ENCODE measurements at places on chromosomes 5 and 9.

GRCh38 chr5:141485321-141486055 lies 658 bp downstream of the PCDHGC4 start:
- DNase-seq = no peak

- DNase-seq = no peak
These were observed 155.1 kb downstream of the MAT2B start for GRCh38 chr5:163660486-163660885.

DNA sequence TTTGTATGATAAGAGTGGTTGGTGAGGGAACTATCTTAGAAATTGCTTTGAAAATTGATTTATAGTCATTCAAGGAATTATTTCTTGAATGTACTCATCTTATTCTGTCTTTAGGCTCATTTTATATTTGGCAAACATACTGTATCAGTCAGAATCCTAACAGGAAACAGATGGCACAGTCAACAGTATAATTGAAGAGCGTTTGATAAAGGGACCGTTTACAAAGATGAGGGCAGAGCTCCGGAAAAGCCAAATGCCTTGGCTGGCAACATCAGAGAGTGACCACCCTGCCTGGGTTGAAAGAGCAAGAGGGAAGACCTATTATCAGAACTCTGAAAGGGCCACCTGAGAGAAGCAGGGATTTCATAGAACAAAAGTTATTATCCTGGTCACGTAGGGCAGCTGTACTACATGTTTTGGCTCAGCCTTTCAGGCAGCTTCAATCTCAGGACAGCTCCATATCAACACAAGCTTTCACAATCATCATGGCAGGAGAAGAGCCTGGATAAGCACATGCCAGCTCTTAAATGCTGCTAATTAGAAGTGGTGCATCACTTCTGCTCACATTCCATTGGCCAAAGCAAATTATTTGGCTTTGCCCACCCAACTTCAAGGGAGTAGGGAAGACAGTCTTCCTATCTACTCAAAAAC lies 47.2 kb upstream of the ARL15 start:
- DNase-seq = no peak

- no peak for DNase-seq
These were observed 27.2 kb downstream of the C9orf152 start for GRCh38 chr9:110180511-110181434.

DNA sequence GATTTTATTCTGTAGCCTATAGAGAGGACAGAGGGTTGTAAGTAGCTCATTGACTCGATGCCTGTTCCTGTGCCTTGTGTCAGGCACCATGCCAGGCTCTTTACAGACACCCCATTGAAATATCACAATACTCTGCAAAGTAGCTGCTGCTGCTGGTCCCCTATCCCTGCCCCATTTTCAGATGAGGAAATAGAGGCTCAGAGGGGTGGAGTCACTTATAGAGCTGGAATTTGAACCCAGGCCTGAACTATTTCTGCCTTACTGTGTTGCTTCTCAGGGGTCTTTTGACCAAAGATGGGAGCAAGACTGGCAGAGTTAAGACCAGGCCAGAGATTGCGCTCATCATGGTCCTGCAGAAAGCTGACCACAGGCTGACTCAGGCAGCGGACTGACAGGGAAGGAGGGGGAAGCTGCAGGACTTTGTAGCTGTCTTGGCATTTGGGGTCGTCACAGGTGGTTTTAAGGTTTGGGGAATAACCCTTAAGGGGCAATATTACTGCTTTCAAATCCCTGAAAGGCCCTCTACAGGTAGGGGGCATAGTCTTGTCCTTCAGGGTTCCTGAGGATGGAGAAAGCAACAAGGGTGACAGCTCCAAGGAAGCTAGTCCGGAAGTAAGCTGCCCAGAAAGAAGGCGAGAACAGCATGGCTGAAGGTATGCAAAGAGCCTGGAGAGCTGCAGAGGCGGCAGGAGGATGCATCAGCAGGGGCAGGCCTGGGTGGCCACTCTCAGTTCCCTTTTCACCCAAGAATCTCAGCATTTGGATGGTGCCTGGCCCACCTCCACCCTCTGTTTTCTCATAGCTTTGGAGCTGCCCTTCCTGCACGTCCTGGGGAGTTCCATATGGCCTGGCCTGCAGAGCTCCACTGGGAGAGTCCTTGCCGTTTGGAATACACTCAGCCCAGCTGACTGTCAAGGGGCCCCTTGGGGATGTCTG lies 18.3 kb upstream of the NDST1 start:
- no peak for DNase-seq

- DNase-seq = no peak
These were observed 1.9 kb upstream of the GPBP1 start for GRCh38 chr5:57171816-57172465.

- DNase-seq = no peak
These were observed 50.5 kb upstream of the RNU6ATAC start for GRCh38 chr9:134214766-134215419.

GRCh38 chr5:133777951-133778350 lies 165.6 kb upstream of the FSTL4 start:
- DNase-seq = no peak

GRCh38 chr9:6959270-6960000 lies 201.7 kb downstream of the KDM4C start:
- DNase-seq = no peak

GRCh38 chr5:60677850-60678664 lies 21.9 kb downstream of the DEPDC1B start:
- DNase-seq = no peak

- DNase-seq = no peak
These were observed 266.0 kb upstream of the TRIM32 start for GRCh38 chr9:116420993-116421538.

DNA sequence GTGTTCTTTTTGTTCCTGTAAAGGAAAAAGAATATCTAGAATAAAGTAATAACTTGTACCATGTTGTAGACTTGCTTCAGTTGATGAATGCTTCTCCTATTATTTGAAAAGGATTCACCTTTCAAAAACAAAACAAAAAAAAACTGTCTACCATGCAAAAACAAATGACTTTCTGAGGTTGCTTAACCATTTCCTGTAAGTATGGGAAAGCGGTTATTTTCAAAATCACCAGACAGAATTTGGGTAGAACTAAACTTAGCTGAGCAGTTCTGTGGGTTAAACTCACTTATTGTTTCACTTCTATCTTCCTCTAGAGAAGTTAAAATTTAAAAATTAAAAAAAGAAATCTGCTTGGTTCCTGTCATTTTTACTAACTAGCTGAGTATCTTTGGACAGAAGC lies 25.2 kb downstream of the LNPEP start:
- no peak for DNase-seq

DNA sequence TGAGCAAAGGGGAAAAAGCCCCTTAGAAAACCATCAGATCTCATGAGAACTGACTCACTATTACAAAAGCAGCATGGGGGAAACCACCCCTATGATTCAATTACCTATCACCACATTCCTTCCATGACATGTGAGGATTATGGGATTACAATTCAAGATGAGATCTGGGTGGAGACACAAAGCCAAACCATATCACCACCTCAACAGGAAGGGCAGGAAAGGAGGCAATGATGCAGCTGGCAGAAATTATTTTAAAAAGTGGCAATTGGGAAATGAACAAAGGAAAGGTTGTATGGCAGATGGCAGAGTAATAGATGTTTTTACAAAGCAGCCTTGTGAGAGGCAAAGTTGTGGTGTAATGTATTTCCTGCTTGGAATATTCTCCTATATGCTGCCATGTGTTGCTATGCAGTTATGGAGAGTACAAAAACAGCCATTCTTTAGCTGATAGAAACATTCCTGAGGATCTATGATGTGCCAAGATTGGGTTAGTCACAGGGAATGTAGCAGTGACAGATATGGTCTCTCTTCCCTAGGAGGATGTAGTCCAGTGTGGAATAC lies 138.8 kb downstream of the SMC2 start:
- no peak for DNase-seq

DNA sequence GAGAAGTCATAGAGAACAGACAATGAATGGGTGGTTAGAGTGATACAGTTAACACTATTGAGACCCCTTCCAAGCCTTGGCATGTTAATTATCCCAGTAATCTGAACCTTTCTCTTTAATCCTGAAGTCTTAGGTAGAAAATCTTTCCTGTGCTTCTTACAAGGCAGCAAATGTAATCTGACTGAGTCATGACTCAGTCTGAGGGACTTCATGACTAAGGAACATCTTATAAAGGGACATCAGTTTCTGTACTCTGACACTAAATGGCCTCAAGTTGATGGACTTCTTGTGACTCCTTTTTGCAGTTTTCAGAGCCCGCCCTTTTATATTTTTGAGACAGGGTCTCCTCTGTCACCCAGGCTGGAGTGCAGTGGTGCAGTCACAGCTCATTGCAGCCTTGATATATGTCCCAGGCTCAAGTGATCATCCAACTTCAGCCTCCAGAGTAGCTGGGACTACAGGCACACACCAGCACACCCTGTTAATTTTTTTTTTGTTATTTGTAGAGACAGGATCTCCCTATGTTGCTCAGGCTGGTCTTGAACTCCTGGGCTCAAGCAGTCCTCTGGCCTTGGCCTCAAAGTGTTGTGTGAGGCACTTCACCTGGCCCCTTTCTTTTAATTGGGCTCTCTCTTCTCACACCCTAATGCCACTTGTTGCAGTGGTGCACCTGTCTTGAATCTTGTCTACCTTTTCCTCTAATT lies 9.5 kb downstream of the EXOSC3 start:
- DNase-seq = no peak

DNA sequence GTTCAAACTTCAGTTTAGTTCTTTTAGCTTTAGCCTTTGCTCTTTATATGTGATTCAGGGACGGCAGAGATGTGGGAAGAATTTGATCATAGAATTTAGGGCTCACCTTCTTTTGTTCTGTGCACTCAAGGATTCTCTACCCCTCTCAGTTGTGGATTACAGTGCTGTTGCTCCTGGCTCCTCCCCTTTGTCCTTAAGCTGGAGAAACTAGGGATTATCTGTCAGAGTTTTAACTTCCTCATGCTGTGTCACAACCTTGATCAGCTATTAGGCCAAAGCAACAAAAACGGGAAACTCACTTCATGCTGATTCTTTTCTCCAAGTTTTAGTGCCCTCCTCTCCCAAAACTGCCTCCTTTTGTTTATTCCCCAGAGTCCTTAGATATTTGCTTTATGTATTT lies 13.0 kb upstream of the PCDHAC2 start:
- DNase-seq = no peak

DNA sequence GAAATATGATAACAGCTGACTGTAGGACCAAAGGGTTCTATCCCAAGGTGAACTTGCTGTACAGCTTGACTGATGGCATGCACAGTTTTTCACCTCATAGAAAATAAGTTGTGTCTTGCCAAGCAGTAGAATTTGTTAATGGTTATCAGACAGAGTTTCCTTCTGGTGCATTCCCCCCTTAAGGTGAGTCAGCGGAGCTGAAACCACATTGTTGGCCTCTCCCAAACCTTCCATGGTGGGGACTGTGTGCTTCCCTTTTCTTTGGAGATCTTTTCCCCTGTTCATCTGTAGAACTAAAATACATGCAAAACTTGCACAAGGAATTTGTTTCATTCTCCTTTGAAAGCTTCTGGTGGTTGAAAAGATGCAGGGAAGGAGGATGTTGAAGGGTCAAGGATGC lies 179.8 kb downstream of the FGF1 start:
- DNase-seq = no peak

GRCh38 chr9:130444565-130445221 lies at the start of gene ASS1:
Gene ASS1 (plus strand): TSS chr9:130444961. CDS start chr9:130452229, 7,268 bp downstream.
- peak; percentile 23 for DNase-seq

DNA sequence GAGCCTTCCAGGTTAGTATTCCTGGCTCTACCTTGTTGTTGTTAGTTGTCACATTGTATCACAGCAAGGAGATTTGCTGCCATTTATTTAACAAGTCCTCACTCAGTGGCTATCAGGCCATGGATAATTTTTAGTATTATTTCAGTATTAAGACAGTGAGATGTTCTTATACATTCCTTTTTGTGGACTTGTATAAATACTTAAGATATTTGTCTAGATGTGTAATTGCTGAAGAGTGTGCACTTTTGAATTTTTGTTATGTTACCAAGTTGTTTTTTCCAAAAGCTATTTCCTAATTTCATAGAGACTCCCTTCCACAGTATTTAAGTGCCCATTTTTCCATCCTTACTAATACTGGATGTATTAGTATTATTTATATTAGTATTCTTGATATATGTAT lies 22.0 kb downstream of the SLC36A1 start:
- no peak for DNase-seq

DNA sequence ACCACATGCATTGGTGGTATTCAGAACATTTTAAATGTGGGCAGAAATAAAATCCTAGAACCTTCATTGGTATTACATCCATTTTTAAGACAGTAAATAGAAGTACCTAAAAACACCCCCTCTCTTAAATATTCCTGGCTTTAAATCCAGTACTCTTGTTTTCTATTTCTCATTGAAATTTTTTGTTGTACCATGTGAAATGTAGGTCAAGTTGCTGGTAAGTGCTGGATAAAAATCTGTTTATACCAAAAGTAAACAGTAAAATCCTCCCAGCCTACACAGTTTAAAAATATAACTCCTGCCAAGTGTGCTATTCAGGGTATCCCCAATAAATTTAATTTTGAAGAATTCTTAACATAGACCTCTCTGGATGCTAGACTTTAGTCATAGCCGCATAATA lies 75.0 kb upstream of the FST start:
- DNase-seq = no peak

- DNase-seq = no peak
These were observed 56.0 kb upstream of the TPD52L3 start for GRCh38 chr9:6272229-6272598.

DNA sequence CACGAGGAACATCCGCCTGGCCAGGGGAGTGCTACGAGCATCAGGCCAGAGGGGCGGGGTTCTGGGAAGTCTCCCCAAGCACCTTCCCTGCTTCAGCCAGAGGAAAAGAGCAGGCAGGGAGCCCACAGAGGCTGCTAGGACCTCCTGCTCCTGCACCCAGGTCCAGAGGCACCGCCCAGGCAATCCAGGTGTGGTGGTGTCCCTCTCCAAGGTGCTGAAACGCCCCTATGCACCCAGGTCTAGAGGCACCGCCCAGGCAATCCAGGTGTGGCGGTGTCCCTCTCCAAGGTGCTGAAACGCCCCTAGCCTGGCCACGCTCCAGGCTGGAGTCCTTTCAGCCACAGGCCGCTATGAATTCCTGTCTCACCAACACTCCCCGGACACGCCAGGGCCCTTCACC lies 10.7 kb upstream of the UBAC1 start:
- DNase-seq = no peak

- DNase-seq = no peak
These were observed 92.3 kb downstream of the CAAP1 start for GRCh38 chr9:26800322-26800721.

- no peak for DNase-seq
These were observed 41.7 kb downstream of the KLF4 start for GRCh38 chr9:107447834-107448233.

DNA sequence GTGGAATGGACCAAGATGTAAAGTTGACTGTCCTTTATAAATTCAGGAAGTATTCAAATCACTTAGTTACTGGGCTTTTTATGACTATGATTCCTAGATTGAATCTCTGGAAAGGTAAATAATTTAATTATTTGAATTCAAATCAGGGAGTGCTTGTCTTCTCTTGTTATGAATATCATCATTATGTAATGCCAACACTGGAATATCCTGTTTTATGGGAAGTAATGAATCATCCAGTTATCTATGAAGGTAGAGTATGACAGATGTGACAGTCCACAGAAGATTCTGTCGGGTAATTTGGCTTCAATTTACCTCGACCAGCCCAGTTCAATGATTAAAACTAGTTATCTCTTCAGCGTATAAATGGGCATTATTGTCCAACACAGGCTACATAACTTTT lies 141.0 kb upstream of the NUDT12 start:
- no peak for DNase-seq
